NCI-H774 (cell line): ENCODE measurements at places on chromosomes 1 and 21.
A peak's percentile ranks its signal among the peaks of the same experiment; 100 is the strongest.

- no peak for DNase-seq
Observed at GRCh38 chr1:1212780-1213344, 1.1 kb downstream of the TNFRSF4 start.

DNA sequence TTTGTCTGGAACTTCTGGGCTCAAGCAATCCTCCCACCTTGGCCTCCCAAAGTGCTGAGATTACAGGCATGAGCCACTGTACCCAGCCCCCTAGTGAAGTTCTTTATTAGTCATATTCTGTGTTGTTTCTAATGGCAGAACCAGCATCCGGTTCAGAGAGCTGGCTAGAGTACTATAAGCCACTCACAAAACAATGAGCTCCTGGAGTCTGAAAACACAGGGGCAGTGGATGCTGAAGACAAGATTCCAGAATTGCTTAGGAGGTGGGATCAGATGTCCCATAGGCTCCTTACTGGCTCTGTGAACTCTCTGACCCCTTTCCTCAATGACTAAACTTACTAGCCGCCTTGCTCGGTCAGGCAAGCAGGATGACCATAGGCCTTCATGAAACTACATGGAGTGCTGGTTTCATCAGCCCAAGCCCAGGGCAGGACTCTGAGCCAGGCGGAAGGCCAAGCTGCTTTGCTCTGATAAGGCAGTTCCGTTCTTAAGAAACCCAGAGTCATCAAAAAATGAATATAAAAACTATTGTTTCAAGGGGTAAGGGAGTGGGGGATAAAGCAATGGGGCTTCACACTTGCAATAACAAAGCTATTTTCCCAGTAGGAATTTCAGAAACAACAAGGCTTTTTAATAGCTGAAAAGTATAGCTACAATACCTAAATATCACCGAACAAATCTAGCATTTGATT is 8.1 kb downstream of the MTHFR start:
- DNase-seq: no peak

DNA sequence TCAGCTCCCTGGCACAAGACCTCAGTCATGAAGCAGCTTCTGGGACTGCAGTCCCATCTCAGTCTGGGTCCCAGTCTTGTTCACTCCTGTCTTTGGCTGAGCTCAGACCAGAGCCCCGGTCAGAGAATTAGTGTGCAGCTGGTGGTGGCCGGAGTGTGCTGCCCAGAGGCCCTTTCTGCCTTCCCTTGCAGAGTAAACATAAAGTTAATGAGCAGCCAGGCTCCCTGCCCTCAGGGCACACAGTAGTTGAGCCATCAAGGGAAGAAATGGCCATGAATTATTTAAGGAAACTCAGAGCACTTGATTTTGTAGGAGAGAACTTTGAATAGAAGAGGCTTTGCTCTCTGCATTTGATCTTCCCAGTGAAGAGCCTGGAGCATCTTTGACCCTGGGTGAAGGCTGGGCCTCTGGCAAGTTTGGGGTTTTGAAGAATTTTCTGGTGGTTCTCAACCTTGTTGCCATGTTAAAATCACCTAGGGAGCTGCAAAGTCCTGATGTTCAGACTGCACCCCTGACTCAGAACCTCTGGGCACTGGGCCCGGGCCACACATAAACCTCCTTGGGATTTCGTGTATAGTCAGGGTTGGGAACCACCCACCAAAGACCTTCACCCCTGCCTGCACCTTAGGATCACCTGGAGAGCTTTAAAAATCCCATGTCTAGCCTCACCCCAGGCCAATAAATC is 26.4 kb upstream of the SELENON start:
- no peak for DNase-seq

GRCh38 chr1:197686231-197686630 is 89.0 kb downstream of the DENND1B start:
- DNase-seq: no peak

- no peak for DNase-seq
Observed at GRCh38 chr1:16173447-16174260, 17.8 kb upstream of the EPHA2 start.

- no peak for DNase-seq
Observed at GRCh38 chr1:81547261-81547911, 253.3 kb upstream of the ADGRL2 start.

GRCh38 chr1:104266612-104267011 is 516.9 kb downstream of the AMY1C start:
- no peak for DNase-seq

DNA sequence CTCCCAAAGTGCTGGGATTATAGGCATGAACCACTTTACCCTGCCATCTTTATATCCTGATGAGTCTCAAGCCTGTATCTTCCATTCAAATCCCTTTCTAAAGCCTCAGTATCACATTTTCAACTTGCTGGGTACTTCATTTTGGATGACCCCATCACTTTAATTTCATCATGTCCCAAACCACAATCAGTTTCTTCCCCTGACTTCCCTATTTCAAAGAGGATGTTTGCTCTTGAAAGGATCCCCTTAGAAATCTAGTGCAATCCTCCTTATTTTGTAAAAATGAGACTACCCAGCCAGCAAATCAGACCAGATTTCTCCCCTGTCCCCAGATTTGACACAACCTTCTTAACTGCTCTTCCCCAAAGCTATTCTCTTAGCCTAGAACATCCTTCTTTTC is 7.0 kb upstream of the TRIT1 start:
- DNase-seq: no peak

- DNase-seq: peak; percentile 31
Observed at GRCh38 chr1:65148548-65149350, 746 bp downstream of the AK4 start.

GRCh38 chr1:152577168-152577567 is 3.1 kb downstream of the LCE3D start:
- no peak for DNase-seq

DNA sequence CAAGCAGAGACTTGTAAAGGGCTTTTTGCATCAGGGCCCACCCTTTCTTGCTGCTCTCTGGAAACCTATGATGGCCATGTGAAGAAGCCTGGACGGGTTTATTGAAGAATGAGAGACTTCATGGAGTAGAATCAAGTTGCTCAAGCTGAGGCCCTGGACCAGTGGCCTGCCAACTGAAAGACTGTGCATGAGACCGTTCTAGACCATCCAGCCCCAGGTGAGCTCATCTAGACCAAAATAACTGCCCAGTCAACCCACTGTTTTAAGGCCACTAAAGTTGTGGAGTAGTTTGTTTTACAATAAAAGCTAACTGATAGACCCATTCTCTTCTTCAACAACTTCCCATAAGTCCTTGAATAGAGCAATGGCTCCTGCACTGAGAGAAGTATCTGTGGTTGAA is 11.8 kb upstream of the ENAH start:
- no peak for DNase-seq

DNA sequence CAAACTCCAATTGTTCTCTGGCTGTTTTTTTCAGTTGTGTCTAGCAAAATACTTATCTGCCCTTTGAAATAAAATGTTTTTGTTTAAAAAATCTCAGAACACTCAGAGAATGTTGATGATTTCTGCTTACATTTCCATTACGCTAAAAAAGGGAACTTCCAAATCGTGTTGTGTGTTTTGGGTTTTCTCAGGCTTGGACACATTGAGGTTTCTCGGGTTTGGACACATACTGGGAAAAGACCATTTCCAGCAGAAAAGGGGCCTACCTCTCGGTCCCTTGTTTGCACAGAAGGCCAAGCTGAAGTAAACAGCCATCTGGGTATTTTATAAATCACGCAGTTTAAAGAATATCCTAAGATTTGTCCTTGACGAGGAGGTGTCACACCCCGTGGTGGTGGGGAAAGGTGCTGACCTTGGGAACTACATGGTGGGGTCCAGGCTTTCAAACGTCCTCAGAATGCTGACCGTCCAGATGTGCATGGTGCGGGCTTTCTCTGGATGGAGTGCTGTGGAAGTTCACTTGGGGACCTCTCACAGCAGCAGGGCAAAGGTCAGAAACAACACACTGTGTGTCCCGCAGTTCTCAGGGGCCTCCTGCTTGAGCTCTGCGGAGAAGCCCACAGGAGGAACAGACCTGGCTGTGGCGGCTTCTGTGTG is 67.8 kb downstream of the SLC37A1 start:
- no peak for DNase-seq
